ENCODE measurements at places on chromosomes 11 and 22. TPM values are rescaled to one million over a fixed set of nuclear protein-coding genes. Genes with fewer than 3 reads are reported as not detected.

Gene SLC2A11
- 12.4 TPM for polyA plus RNA-seq

Gene SLC43A3
- 0.12 TPM for polyA plus RNA-seq

Gene KBTBD3
- 3.7 TPM for polyA plus RNA-seq

Gene TRIM49
- not detected for polyA plus RNA-seq

Gene OR5B21
- not detected for polyA plus RNA-seq

Gene PGA3
- not detected for polyA plus RNA-seq

All from A549 (cell line).